ENCODE measurements at places on chromosomes 5 and 9. TPM values are rescaled to one million over a fixed set of nuclear protein-coding genes. Genes with fewer than 3 reads are reported as not detected.

DNA sequence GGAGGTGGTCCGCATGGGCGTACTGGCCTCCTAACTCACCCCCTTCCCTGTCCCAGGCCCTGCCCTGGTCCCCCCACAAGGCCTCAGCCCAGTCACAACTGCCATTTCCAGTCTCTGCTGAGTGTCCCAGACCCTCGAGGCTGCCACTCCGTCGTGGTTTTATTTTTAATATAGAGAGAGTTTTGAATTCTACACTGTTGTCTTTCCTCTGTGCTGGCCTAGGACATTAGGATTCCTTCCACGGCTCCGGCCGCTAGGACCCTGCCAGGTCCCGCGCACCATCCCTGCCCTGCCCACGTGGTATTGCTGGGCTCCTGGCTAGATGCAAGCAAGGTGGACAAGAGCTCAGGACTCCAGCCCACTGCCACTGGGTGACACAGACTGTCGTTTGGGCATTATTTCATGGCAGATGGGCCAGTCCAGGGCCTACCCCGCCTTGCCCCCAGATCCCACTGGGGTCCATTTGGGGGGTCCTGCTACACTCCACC lies 53.3 kb downstream of the SAR1B start:
- H3K27ac ChIP-seq: no peak overlapping the region
- DNase-seq: no peak
- peaks cover 2% of the 10 kb centered on the region for H3K36me3 ChIP-seq
- H3K4me3 ChIP-seq: no peak overlapping the region
- H3K4me1 ChIP-seq: no peaks in the 10 kb centered on the region

GRCh38 chr5:65994117-65994786 lies 67.9 kb downstream of the ERBIN start:
- no peak overlapping the region for H3K4me3 ChIP-seq
- 0 out of 2 replicates have a peak, but pooled peaks cover 3% of the 10 kb centered on the region for H3K36me3 ChIP-seq
- H3K27ac ChIP-seq: no peak overlapping the region

- H3K36me3 ChIP-seq: no peaks in the 10 kb centered on the region
- DNase-seq: no peak
- no peaks in the 10 kb centered on the region for H3K27me3 ChIP-seq
- no peak overlapping the region for H3K27ac ChIP-seq
These were observed 381.1 kb upstream of the ACTBL2 start for GRCh38 chr5:57863661-57864060.

GRCh38 chr5:150653145-150653761 lies 7.8 kb upstream of the MYOZ3 start:
- H3K4me3 ChIP-seq: no peak overlapping the region
- no peaks in the 10 kb centered on the region for H3K27me3 ChIP-seq
- no peaks in the 10 kb centered on the region for H3K36me3 ChIP-seq

DNA sequence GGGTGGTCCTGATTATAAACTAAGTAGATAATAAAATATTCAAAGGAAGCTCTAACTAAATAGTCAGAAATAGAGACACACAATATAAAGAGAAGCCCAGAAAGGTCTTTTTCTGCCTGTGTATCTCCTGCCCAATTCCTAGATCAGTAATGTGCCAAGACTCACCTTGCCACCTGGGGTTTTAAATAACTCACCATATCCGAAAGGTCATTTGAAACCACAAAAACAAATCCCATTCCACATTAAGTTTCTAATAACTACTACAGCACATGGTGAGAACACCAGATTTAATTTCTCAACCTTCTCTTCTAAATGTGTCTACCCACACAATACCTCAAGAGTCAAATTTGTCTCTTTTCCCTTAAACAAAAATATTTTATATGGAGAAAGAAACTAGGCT lies 75.2 kb downstream of the ZNF608 start:
- H3K4me1 ChIP-seq: peaks cover 5% of the 10 kb centered on the region
- no peak for DNase-seq
- no peaks in the 10 kb centered on the region for H3K27me3 ChIP-seq
- H3K27ac ChIP-seq: no peak overlapping the region
- H3K36me3 ChIP-seq: no peaks in the 10 kb centered on the region
- no peak overlapping the region for H3K4me3 ChIP-seq

GRCh38 chr5:125408448-125409233 lies 662.2 kb upstream of the ZNF608 start:
- no peaks in the 10 kb centered on the region for H3K36me3 ChIP-seq
- H3K4me3 ChIP-seq: no peak overlapping the region
- H3K27me3 ChIP-seq: no peaks in the 10 kb centered on the region
- DNase-seq: peak; percentile 27
- H3K4me1 ChIP-seq: peaks cover 8% of the 10 kb centered on the region

DNA sequence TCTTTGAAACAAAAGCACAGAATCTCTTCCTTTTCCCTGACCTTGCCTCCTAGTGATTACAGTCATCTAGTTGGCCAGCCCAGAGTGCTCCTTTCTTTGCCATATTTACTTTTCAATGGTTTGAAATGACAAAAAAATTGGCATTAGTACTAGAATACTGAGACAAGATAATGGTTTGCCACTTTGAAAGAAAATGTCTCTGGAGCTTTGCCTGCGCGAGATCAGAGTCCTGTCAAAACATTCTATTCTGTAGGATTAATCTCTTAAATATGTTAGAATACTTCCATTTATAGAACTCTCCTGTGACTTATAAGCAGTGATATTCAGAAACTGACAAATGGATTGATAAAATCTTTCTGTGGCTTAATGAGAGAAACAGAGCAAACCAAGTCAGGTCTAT lies 484.0 kb upstream of the IZUMO3 start:
- no peaks in the 10 kb centered on the region for H3K36me3 ChIP-seq
- H3K4me1 ChIP-seq: no peaks in the 10 kb centered on the region
- no peaks in the 10 kb centered on the region for H3K27me3 ChIP-seq

DNA sequence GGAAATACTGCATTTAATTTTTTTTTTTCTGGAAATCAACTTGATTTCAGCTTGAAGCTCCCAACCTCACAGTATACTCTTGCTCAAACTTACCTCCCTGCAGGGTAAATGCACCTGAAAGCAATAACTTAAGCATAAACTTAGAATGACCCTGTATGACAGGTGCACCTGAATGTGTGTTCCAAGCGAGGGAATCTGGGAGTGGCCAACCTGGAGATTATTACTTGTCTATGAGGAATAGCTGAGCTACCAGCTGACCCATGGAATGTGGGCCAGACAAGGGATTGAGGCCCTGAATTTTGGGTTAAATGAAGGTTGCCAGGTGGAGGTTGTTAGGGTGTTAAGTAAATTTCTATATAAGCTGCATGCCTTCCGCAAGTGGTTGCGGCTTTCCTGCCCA lies 140.6 kb downstream of the OSTF1 start:
- no peak for DNase-seq
- H3K36me3 ChIP-seq: no peaks in the 10 kb centered on the region
- peaks cover 15% of the 10 kb centered on the region for H3K4me1 ChIP-seq
- no peak overlapping the region for H3K4me3 ChIP-seq
- no peaks in the 10 kb centered on the region for H3K27me3 ChIP-seq

DNA sequence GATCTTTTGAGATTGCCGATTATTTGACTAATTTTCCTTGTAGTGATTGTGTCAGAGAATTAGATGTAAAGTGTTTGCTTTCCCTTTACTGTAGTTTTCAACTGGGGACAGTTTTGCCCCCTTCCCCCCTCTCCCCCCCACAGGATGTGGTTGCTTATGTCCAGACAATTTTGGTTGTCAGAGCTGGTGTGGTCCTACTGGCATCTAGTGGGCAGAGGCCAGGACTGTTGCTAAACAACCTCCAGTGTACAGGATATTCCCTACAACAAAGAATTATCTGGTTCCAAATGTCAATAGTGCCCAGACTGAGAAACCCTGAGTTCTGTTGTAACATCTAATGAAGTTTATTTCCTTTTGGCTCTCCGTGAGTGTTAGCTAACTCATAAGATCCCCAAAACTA lies 20.0 kb downstream of the TMEFF1 start:
- no peaks in the 10 kb centered on the region for H3K4me1 ChIP-seq
- no peaks in the 10 kb centered on the region for H3K27me3 ChIP-seq
- no peak for DNase-seq
- H3K4me3 ChIP-seq: no peak overlapping the region
- H3K27ac ChIP-seq: no peak overlapping the region

- no peak overlapping the region for H3K4me3 ChIP-seq
- H3K36me3 ChIP-seq: no peaks in the 10 kb centered on the region
- no peak overlapping the region for H3K27ac ChIP-seq
- no peaks in the 10 kb centered on the region for H3K4me1 ChIP-seq
- DNase-seq: no peak
- no peaks in the 10 kb centered on the region for H3K27me3 ChIP-seq
These were observed 970.9 kb downstream of the TAF11L14 start for GRCh38 chr5:18605186-18605585.

DNA sequence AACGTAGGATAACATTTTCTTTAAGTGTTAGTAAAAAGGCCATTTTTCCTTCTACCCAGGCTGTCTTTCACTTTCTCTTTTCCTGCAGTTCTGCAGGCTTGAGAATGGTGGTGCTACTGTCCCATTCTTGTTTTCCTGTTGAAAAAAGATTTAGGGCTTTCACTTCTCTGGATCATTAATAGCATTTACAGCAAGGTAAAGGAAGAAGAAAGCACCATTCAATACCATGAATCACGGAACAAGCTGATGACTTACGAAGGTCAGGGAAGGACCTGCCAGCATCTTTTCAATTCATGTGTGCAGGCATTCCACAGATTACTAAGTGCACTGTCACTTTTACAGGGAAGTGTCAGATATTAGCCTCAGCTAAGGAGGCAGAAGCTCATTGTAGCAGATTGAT lies 292.8 kb downstream of the YTHDC2 start:
- no peak for DNase-seq
- no peak overlapping the region for H3K4me3 ChIP-seq
- H3K4me1 ChIP-seq: no peaks in the 10 kb centered on the region
- H3K36me3 ChIP-seq: no peaks in the 10 kb centered on the region

The PTPRD gene
- total RNA-seq: 0.02 TPM

The CPLANE1 gene
- 3.5 TPM for total RNA-seq

The MVB12B gene
- total RNA-seq: 10.9 TPM

The LHX3 gene
- not detected for total RNA-seq

The CDKN2A gene
- total RNA-seq: 89.7 TPM

The PRDM9 gene
- not detected for total RNA-seq

All from HCT116 (cell line).